SW 1271 (cell line): ENCODE measurements at places on chromosomes 4 and X.

DNA sequence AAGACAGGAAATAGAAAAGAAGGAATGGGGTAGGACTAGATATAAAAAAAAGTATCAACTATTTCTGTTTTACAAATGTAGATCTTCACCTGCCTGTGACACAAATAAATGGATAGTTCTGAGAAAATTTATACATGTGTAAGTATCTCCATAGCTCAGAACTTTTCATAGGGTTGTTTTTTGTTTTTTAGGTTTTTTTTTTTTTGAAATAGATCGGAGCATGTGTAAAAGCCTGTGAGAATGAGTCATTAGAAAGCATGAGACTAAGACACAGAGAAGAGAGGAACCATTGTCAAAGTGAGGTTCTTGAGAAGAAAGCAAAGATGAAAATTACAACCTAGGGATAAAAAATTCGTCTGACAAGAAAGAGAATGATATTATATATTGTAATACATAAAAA lies 481.6 kb downstream of the PABPC4L start:
- DNase-seq, result no peak

DNA sequence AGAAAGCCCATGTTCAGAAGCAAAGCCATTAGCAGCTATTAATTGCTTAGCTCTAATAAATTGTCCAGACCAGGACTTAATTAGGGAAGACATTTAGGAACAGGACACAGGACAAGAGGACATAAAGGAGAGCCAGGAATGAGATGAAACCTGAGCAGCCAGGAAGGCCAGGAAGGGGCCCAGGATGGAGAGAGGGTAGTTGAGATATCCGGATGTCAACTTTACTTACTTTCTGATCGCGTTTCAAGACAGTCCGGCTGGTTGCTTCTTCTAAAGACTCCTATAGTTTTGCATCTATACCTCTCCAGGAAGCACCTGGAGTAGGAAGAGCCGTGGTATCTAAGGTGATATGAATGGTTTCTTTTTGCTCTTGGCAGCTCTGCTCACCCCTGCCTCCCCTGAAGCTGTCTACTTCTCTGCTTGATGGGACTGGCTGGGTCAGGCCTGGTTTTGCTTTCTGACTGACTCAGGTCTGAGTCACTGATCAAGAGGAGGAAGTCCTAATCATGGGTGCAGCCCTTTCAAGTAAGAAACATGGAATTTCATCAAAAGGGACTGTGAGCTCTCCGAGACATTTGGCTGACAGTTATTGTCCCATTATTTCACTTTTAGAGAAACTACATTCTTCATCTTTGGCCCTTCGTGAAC lies 733.3 kb downstream of the RPA4 start:
- no peak for DNase-seq

DNA sequence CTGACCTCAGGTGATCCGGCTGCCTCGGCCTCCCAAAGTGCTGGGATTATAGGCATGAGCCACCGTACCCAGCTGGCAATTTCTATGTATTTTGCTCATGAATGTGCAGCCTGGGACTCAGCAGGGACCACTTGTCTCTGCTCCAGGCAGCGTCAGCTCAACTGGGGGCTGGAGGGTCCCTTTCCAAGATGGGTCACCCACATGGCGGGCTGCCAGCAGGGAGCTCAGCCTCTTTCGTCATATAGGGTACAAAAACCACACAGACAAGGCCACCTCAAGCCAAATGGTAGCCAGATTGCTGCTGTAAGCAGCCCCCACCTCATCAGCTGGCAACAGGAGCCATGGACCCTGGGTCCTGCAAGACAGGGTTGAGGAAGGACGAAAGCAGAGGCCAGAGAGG lies 2.4 kb upstream of the CLDN24 start:
- DNase-seq, result no peak

- no peak for DNase-seq
These were observed 14.6 kb downstream of the SMIM20 start for GRCh38 chr4:25928379-25929297.
